ENCODE measurements at places on chromosomes 16 and 17.

- no peak for DNase-seq
Measured at GRCh38 chr16:11188801-11189740, 66.9 kb downstream of the SOCS1 start.

DNA sequence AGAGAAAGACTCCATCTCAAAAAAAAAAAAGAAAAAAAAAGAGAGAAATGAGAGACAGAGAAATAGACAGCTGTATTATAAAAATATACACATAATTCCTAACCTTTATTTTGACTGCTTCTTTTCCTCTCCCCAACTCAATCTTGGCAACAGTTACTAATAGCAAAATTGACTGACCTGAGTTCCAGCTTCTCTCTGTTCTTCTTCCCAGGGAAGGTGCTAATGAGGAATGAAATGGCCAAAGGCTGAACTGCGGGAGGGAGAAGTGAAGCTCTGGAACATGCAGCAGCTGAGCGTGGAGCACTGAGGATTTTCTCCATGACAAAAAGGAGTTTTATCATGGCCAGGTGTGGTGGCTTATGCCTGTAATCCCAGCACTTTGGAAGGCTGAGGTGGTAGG is 25.2 kb upstream of the PRKCA start:
- no peak for DNase-seq

GRCh38 chr16:28193530-28194423 is 18.0 kb downstream of the XPO6 start:
- DNase-seq: peak; percentile 82

GRCh38 chr17:79935197-79935885 is 96.1 kb upstream of the CBX4 start:
- no peak for DNase-seq

DNA sequence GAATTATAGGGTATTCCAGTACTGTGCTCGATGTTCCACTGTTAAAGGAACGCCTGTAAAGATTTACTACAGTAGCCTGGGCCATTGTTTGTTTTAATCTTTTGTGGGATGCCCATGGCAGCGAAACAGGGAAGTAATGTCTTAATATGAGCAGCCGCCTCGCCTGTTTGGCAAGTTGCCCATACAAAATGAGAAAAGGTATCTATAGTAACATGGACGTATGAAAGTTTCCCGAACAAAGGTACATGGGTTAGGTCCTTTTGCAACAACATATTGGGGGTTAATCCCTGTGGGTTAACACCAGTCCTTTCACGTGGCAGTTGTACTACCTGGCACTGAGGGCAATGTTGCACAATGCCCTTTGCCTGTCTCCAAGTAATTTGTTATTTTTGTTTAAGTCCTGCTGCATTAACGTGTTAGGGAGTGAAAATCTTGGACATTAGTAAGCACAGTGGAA is 21.1 kb upstream of the TMC5 start:
- DNase-seq: no peak

DNA sequence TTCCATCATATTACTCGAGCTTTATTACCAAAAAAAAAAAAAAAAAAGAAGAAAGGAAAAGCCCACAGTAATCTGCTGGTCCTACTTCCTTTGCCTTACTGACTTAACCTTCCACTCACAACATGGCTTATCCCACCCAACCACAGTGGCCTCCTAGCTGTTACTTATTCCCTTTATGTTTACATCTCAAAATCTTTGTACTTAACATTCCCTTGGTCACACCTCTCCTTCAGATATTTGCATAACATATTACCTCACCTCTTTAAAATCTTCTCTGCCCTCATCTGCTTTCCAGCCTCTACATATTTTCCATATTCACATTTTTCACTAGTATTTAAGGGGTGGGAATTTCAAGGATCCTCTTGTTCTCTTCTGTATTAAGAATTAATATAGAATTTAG is 327.0 kb upstream of the TBX2 start:
- no peak for DNase-seq

DNA sequence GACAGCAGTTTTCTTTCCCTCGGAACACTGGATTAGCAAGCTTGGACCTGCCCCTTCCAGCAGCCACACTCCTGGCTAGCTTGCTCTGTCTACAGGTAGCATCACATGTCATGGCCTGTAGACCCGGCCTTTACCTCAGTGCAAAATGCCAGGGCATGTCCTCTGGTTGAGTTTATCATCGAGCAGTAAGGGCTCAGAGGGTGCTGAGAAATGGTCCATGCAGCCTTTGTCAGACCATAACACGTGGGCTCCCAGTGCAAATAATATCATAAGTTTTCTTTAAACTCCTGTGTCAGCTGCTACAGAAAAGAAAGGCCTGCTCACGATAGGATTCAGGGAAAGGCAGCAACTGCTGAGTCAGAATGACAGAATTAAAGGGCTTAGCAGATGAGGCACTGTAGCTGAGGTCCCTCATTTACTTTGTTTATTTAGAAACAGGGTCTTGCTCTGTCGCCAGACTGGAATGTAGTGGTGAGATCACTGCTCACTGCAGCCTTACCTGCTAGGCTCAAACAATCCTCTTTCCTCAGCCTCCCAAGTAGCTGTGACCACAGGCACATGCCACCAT is 8.0 kb upstream of the GNA13 start:
- no peak for DNase-seq

DNA sequence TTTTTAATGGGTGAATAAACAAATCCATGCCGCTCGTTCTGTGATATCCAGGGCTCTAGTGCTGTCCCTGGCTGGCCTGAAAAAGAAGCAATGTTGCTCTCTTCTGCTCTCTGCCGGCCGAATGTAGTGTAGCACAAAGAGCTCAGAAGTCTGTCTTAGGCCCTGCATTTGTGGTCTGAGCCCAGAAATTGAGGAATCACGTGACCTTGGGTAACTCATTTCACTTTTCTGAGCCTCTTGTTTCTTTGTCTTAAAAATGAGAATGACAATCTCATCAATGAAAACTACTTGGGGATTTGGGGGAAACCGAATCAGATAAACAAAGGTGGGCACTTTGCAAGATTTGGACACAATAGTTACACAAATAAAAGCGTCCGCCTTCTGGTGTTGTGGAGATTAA is 381.6 kb upstream of the ASIC2 start:
- DNase-seq: peak; percentile 2

- DNase-seq: no peak
Measured at GRCh38 chr17:73833775-73834488, 189.7 kb upstream of the SDK2 start.

- DNase-seq: no peak
Measured at GRCh38 chr17:78142119-78142861, 3.9 kb upstream of the C17orf99 start.

DNA sequence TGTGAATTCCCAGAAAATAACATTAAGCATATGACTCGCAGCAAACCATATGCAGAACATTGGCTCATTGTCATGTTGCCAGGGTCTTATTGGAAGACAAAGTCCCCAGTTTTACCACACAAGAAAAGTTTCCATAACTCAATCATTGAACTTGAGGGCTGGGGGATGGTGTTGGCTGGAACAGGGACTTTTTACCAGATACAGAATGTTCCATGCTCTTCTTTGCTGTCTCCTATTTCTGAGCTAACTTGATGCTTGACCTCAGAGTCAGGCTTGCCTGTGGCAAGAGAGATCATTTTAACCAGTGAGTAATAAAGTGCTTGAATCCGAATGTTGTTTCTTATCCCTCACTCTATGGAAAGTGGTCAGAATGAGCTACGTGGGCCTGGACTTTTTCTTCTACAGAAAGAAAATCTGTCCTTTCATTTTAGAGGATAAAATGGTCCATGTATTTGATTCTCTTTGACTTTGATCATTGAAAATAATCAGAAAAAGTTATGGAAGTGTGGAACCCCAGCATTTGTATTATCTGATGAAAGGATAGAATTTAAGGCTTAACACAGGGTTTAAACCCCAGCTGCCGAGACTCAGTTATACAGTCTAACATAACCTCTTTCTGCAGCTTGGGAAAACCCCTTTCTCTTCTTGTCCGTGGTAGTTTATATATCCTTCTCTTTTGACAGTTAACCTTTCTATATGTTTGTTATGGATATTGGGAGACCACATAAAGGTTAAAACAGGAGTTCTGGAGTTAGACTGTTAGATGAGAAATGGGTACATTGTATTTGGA is 67.0 kb downstream of the TUBD1 start:
- no peak for DNase-seq

GRCh38 chr16:66001432-66001831 is 365.1 kb upstream of the CDH5 start:
- DNase-seq: no peak

DNA sequence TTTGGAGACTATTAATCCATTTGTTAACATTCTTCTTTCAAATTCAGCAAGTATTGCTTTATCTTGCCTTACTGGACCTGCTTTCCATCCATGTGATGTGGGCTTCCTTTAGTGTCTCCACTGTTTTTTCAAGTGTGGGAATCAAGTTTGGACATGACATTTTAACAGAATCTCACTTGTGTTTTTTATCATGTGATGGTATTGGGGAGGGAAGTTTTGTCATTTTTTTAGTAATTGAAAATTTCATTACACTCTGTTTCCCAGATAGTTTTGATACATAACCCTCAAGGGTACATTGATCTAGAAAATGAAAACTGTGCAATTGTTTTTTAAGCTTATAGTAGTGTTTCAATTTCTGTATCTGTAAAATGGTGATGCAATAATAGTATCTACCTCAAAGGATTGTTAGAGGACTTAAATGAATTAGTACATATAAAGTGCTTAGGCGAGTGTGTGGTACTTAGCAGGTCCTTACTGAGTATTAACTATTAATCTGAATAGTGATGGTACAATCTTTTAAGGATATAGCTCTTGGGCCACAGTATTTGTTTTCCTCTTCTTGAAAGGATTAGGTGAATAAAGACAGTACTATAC is 27.3 kb downstream of the AATF start:
- no peak for DNase-seq

- no peak for DNase-seq
Measured at GRCh38 chr16:10922328-10923145, 19.7 kb downstream of the DEXI start.

- DNase-seq: no peak
Measured at GRCh38 chr17:76826330-76827068, 41.7 kb upstream of the MGAT5B start.

Measured in AG09319 (cell line).